ENCODE measurements at places on chromosomes 4 and X.
A peak's percentile ranks its signal among the peaks of the same experiment; 100 is the strongest.

DNA sequence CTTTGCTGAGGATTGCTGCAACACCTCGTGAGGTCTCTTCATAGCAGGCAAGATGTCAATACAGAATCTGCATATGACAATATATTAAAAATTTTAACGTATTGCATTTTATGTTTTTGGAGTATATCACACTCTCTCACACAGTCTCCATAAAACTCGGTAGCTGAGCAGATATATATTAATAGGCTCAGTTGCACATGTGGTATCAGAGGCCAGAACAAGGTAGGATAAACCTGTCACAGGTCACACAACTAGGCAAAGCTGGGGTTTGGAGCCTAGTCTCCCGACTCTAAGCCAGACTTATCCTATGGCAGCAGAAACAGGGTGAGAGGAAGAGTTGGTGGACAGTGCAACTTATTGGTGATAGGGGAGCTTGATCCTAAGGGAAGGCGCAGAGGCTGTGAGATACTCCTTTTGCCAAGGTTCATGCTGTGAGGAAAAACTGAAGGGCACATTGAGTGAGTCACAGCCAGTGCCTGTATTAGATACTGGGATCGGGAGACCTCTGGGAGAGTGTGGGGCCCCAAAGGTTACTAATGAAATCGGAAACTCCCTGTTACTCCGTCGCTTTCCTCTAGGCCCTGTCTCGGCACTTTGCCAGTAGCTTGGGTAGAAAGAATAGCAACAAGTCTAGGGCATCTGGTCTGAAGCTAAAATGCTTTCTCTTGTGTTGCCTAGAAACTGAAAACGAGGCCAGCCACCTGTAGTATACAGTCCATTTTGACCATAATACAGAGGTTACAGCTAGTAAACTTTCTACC lies 195.7 kb downstream of the ARHGAP10 start:
- no peak for DNase-seq

GRCh38 chrX:104187931-104188330 lies 21.7 kb downstream of the FAM199X start:
- no peak for DNase-seq

DNA sequence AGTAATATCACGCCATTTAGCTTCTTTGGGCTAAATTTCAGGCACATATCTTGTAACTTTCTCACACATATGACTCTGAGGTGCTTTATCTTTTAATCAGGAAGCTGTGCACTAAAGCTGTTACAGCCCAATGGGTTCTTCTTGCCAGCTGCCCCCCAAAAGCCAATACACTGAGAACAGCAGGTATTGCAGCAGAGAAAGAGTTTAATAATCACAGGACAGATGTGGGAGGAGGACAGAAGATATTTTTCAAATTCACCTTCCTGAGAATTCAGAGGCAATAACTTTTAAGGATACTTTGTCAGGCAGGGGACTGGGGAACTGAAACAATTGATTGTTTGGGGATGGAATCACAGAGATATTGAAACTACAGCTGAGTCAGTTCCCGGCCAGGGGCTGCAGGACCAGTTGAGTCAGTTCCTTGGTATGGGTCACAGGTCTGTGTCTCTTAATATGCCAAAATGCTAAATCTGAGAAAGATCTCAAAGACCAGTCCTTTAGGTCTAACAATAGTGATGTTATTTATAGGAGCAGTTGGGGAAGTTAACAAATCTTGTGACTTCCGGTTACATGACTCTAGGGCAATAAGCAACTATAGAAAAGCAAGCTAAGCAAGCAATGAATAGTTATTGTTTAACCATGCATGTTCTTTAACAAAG lies 28.1 kb downstream of the DDIT4L start:
- no peak for DNase-seq

- no peak for DNase-seq
Observed at GRCh38 chrX:2715066-2715600, 24.0 kb downstream of the CD99 start.

GRCh38 chr4:41334182-41334581 lies 77.5 kb downstream of the UCHL1 start:
- no peak for DNase-seq

DNA sequence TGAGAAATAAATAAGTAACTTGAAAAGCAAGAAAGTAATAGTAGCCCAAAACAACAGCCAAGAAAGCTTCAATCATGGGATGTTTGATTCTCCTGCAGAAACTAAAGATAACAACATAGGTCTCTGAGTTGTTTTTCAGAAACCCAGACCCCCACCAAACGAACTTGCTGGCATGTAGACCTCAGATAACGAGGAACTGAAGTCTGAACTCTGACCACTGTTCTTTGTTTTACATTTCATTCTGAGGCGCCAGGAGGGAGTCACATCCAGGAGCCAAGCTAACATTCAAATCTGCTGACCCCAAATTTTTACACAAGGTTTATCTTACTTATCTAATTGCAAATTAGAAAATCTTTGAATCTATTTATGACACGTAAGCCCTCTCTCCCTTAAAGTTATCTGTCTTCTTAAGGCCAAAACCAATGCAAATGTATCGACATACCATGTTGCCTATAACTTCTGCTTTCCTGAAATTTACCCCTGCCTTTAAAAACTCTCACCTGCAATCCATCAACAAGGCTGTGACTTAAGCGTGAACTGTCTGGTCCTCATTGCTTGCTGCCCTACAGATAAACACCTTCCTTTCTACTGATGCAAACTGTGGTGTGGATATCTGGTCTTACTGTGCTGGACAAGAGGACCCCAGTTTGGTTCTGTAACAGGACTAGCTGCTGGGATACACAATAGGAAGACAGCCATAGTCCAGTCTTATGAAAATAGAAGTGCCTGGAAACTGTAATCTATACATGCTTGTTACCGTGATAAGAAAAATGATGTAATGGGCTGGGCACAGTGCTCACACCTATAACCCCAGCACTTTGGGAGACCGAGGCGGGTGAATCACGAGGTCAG lies 37.5 kb upstream of the NEIL3 start:
- DNase-seq, result no peak

DNA sequence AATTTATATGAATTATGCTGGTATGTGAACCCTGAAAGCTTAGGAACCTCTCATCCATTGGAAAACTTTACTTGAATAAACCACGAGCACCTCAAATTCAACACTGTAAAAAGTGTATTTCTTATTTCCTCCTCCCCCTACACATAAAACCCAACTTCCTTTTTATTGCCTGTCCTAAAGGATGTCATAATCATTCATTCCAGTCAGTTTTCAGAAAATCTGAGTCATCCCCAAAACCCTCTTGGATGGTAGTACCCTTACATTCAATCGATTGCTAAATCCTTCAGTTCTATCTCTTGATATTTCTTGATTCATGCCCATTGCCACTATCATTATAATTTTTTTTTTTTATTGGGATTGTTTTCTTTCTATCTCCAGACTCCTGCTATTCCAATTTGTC lies 91.1 kb upstream of the ATP8A1 start:
- DNase-seq, result no peak

DNA sequence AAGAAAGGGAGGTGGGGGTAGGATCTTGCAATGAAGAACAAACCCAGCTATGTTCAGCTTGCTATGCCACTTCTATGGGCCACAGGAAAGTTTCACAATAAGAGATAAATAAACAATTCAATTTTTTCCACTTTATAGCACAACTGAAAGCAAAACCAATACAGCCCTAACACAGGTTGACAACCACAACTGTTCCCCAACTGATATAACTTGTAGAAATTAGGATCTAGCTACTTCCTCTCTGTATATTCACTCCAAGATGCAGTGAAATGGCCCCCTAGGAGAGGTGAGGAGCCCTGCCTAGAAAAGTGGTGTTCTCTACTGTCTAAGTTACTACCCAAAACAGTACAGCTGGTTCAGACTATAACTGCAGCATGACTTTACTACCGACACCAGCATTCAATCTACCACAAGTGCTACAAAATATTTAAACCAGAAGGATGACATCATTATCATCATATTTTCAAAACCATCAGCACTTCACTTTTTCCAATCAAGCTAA lies 77.0 kb downstream of the FBXW7 start:
- DNase-seq, result no peak

- peak; percentile 2 for DNase-seq
Observed at GRCh38 chr4:3765271-3766035, 732 bp upstream of the ADRA2C start.

DNA sequence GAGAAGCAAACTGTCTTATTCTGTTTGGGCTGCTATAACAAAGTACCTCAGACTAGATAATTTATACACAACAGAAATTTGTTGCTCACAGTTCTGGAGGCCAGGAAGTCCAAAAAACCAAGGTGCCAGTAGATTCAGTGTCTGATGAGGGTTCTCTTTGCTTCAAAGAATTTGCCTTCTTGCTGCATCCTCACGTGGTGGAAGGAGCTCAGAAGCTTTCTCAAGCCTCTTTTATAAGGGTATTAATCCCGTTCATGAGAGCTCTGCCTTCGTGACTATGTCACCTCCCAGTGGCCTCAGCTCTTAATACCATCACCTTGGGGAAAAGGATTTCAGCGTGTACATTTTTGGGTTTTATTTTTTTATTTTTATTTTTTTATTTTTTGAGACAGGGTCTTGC lies 20.1 kb downstream of the CA5B start:
- no peak for DNase-seq

- DNase-seq, result no peak
Observed at GRCh38 chr4:135429528-135429927, 1227.9 kb upstream of the PABPC4L start.

All from KG1 (cell line).